Activated naive CD4-positive, alpha-beta T cell (primary cell): ENCODE measurements at places on chromosomes 13 and 19.

DNA sequence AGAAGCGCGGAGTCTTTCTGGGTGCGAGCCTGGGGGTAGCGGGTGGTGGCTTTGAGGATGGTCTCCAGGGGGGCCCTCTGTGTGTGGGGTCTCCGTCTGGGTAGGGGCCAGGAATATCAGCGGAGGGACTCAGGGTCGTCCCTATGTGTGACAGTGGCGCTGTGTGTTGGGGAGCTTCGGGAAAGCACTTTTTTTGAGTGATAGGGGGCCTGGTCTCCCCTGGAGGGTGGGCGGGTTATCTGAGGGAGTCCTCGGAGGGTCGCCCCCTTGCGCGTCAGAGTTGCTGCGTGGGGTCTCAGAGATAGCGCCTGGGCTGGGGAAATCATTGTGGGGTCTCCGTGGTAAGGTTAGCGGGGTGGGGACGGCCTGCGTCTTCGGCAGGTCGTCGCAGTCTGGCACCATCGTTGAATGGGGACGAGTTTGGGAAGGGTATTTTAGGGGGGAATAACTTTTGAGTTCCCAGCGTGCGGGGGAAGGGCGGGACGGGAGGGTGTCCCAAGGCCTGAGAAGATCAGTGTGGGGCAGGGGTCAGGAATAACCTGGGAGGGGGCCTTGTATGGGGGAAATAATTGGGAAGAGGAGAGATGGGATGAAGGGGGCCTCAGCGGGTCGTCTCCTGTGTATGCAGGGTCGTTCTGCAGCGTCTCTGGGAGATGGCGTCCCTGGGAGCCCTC is 857 bp downstream of the IER2 start:
- DNase-seq = no peak

DNA sequence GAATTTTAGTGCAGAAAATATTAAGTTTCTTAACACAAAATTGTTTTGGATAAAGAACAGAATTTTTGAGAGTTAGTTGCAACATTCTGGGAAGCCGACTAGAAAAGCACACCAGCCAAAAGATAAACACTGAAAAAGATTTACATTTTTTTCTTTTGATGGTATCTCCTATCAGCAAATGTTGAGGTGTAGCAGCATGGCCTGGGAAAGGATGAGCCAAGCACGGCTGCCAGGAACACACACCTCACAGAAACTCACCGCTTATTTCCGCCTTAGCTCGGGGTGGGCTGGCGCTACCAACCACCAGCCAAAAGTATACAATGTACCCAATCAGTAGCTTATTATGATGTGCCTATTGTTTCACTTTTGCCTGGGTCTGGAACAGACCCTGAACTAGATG is 134.7 kb downstream of the MIPEP start:
- peak; percentile 4 for DNase-seq

- no peak for DNase-seq
These were observed 1541.0 kb downstream of the SLITRK5 start for GRCh38 chr13:89212186-89212585.

- DNase-seq = peak; percentile 64
These were observed 843 bp downstream of the ANO8 start for GRCh38 chr19:17333611-17334413.

GRCh38 chr19:43316591-43317319 is 36.7 kb upstream of the CD177 start:
- no peak for DNase-seq

- DNase-seq = no peak
These were observed 102.6 kb upstream of the TSHZ3 start for GRCh38 chr19:31451686-31452330.

GRCh38 chr19:5585461-5586299 is 17.9 kb upstream of the TINCR start:
- no peak for DNase-seq

GRCh38 chr19:48713041-48713863 is 6.3 kb downstream of the MAMSTR start:
- DNase-seq = no peak

DNA sequence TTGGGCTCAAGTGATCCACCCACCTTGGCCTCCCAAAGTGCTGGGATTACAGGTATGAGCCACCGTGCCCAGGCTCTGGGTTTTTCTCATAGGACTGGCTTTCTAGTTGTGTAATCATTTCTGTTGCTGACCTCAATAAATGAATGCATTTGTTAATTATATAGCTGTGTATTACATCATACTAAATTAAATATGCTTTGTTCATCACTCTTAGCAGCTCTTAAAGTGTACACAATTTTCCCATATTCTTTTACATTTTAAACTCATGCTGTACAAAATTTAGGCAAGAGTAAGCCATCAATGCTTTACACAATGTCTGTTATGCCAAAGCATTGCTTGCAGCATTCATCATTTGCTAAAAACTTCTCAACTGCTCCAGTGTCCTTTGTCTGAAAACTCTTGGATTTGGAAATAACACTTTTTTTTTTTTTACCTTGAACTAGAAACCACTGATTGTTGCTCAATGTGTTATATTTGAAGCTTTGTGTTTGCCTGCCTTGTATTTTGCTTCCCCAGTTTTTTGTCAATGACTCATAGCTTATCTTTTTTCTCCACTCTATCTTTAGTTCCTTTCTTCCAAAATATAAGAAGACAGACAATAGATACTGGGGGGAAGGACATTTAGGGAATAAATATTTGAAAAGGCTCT is 31.4 kb downstream of the CCDC122 start:
- DNase-seq = no peak

DNA sequence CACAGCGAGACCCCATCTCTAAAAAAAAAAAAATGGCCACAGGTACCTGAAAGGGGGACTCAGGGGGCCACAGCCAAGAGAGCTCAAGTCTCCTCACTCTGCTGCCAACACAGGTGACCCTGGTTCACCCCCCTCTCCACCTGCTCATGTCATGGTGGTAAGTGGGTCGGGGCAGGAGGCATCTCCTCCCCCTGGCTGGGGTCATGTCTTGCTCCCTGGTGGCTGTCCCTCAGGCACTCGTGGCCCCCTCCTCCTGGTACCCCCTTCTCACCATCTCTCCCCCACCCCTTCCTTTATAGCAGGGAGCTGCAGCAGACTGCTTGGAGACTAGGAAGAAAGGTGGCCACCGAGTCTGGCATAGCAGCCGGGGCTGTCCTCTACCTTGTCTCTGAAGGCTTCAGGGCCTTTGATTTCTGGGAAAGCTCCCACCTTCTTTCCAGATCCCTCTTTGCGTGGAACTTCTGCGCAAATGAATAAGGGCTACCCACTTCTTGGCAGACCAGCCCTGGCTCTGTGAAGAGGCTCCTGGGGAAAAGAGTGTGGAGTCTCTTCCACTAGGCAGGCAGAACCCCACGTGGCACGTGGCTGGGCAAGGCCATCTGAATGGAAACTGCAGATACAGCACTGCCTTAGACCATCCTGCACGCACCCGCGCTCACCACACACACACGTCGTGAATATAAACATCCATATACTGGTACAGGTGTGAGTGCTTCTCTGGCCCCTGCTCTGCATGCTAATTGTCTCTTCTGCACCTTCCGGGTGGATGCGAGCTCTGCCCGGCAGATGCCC is 20.1 kb upstream of the MIER2 start:
- DNase-seq = no peak

DNA sequence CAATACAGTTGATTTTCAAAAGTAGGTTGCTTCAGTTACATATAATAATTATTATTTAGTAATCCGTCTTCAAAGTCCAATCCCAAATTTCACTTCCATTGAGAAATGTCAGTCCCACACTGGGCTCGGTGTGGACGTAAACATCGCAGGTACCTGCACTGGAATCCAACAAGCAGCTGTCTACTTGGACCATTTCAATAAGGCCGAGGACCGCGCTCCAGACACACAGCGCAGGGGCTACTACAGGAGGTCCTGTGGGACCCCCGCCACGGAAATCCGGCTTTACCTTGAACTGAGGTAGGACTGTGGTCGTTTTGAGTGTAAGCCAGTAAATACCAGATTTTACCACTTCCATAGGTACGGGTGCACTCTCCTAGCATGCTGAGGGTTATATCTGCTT is 30.8 kb downstream of the IRS2 start:
- DNase-seq = no peak

DNA sequence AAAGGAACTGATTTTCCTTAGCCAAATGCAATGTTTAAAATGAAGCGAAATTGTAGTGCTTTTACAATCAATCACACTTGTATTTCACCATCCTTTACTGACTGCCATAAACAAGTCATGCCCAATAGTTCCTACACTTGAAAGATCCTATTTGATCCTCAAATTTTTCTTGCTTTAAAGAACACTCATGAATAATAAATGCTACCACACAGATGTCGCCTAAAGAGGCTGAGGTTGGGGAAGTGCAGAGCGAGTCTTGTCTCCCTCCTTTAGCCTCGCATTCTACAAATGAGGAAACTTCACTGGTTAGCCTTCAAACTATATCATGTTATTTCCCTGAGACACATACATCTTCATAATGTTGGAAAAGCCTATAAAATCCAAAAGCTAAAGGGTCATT is 18.7 kb upstream of the AMER2 start:
- DNase-seq = no peak

DNA sequence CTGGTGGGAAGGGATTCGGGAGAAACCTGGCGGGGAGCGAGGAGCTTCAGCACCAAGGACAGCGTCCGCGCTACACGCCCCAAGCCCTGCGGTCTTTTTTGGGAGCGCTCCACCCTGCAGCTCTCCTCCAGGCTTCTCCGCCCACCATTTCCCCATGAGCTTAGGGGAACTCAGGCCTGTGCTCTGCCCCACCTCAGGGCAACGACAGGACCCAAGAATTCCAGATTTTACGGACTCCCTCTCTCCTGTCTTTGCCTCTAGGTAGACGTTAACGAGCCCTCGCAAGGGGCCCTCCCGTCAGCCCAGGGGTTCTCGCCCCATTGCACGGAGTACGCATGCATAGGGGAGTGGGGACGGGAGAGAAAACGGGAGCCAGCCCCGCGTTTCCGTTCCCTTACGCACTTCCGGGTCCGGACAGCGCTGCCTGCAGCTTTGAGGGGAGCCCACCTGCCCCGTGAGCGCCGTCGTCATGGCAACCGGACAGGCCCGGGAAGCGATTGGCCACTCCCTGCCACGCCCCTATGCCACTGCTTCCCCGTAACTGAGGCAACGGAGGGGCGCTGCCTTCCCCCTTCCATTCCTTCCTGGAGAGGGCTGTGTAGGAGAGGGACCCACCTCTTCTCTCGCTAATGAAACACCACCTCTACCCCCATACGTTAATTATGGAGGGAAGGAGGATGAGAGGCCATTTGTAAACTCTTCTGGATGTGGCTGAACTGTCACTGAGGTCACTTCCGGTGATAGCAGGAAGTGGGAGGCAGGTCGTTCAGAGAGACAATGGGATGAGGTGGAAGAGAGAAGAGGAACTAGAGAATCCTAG is 20.8 kb downstream of the NOVA2 start:
- DNase-seq = no peak

GRCh38 chr13:42891591-42891990 is 100.5 kb downstream of the EPSTI1 start:
- no peak for DNase-seq

GRCh38 chr19:7618771-7619510 is 10.4 kb downstream of the XAB2 start:
- DNase-seq = no peak

DNA sequence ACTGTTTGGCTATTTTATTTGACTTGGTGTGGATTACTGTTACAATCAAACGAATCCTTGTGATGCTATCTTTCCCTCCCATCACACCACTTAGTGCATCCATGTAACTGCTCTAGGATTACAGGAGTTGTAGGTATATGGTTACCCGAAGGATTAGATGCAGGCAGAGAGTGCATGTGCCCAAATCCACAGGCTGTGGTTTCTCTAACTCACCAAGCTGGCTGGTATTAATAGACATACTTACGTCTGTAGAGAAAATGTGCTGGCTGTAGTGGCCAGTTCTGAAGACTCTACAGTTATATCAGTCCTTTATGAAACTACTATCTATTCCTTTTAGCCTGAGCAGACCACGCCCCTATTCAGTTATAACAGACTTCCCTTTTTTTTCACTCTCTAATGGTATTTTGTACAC is 1.1 kb upstream of the HMGB1 start:
- no peak for DNase-seq

DNA sequence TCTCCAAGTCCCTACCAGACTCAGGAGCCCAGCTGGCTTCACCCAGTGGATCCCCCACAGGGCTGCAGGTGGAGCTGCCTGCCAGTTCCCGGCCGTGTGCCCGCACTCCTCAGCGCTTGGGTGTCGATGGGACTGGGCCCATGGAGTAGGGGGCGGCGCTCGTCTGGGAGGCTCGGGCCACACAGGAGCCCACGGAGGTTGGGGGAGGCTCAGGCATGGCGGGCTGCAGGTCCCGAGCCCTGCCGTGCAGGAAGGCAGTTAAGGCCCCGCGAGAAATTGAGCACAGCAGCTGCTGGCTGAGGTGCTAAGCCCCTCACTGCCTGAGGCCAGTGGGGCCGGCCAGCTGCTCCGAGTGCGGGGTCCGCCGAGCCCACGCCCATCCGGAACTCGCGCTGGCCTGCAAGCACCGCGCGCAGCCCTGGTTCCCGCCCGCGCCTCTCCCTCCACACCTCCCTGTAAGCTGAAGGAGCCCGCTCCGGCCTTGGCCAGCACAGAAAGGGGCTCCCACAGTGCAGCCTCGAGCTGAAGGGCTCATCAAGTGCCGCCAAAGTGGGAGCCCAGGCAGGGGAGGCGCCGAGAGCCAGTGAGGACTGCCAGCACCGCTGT is 1771.1 kb downstream of the OLFM4 start:
- DNase-seq = no peak

- no peak for DNase-seq
These were observed 11.9 kb upstream of the GDF15 start for GRCh38 chr19:18373892-18374629.

DNA sequence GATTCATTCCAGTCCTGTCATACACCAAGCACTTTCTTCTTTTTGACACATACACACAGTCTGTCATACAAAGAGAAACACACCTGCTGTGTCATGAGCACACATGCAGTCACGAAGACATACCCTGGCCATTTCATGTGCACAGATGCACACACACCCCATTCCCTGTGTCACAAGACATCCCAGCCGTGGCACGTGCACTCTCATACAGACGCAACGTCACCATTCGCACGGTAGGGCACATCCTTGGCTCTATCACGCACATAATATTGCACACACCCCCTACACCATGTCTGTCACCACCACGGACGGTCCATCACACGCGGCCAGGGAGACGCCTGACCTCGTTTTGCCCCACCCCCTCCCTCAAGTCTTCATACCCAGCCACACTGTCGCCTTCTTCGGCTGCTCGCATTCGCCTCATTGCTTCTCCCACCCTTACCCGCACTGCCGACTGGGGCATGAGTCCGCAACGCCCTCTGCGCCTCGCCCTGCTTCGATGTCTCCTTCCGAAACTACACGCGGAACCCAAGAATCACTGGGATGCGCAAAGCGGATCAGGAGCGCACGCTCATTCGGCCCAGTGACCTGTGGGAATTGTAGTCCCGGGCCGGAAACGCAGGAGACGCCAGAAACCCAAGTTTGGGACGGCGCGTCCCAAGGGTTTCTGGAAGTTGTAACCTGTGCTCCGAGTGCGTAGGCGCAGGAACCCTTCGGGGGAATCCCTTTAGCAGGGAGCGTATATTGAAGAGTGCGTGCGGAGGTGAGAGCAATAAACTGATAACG is 6.8 kb upstream of the ZNF283 start:
- DNase-seq = no peak

- no peak for DNase-seq
These were observed 166.9 kb downstream of the DCLK1 start for GRCh38 chr13:35964011-35964862.
